ENCODE measurements at places on chromosomes 4 and X.

- no peak for DNase-seq
These were observed 59.7 kb downstream of the RWDD4 start for GRCh38 chr4:183599284-183599683.

GRCh38 chr4:111388561-111388960, 756.7 kb upstream of the FAM241A start:
- DNase-seq = no peak

DNA sequence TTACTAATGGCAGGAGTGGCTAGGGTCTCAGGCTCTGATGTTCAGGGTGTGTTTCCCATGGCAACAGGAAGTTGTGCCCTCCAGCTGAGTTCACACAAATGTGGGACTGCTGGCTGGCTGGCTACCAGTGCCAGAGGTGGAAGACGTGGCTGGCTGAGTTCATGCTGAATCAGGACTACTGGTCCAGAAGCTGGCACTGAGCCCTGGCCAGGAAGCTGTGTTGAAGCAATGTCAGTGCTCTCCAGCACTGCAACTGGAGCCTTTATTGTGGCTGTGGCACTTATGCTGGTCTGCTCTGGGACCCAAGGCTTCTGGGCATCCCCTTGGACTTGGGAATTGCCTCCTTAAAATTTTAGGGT, 42.0 kb upstream of the ZXDA start:
- no peak for DNase-seq

GRCh38 chrX:65883556-65883955, 156.3 kb downstream of the VSIG4 start:
- DNase-seq = no peak

DNA sequence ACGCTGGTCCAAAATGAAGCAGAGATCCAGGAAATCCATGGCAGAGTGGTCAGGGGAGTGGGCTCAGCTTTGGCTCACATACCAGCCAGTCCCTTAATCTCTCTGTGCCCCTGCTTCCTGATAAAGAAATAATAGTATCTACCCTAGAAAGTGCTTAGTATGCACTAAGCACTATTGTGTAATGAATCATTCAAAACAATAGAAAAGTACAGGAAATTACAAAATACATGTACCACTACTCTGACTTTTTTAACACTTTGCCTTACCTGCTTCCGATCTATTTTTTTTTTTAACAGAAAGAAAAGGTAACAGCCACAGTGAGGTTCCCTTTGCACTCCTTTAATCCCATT, 49.9 kb downstream of the TBC1D9 start:
- no peak for DNase-seq

- no peak for DNase-seq
These were observed 226.3 kb upstream of the PGRMC2 start for GRCh38 chr4:128513664-128514484.
